Ovary (tissue), 10 donors: ENCODE measurements at places on chromosomes 3 and 15.

DNA sequence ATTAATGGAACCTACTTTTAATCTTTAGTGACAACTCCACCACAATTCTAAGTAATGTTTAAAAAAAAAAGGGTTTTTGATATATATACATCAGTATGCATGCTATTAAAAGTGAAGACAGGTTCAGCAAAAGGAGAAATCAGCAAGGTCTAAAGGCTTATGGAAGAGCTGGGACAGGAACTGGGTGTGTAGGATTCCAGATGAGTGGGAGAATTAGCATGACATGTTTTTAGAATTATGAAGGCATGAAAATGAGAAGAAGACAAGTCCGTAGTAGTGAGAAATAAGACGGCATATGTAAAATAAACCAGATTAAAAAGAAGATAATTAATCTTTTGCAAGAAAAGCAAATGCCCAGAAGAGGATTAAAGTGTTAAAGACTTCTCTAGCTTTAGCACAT, 52.0 kb downstream of the CBLB start:
- DNase-seq = no peak

- DNase-seq = no peak
Measured at GRCh38 chr3:120597445-120598049, 1.4 kb downstream of the NDUFB4 start.

GRCh38 chr3:129723558-129724324, 117.3 kb upstream of the PLXND1 start:
- peak; percentile 75 for DNase-seq

- DNase-seq = no peak
Measured at GRCh38 chr15:83410532-83410931, 36.6 kb upstream of the SH3GL3 start.

GRCh38 chr3:15973940-15974339, 176.2 kb upstream of the ANKRD28 start:
- no peak for DNase-seq

GRCh38 chr3:148208975-148209374, 488.7 kb upstream of the AGTR1 start:
- no peak for DNase-seq

GRCh38 chr15:89662893-89663626, 7.8 kb upstream of the KIF7 start:
- DNase-seq = peak; percentile 81

DNA sequence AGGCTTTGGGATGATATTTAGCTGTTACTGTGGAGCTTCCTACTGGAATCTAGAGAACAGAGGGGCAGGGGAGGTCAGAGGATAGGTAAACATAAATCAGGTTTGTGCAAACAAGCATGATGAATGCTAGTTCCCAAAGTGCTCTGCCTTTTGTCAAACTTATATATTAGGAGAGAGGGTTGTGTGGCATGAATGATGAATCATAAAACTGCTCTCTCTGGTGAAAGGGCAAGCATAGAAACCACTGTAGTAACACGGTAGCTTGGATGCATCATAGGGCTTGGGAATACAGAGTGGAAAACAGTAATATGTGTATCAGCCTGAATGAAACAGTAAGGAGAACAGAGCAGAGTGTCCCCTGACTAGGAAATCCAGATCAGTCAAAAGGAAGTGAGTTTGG, 486.7 kb downstream of the IL5RA start:
- no peak for DNase-seq

DNA sequence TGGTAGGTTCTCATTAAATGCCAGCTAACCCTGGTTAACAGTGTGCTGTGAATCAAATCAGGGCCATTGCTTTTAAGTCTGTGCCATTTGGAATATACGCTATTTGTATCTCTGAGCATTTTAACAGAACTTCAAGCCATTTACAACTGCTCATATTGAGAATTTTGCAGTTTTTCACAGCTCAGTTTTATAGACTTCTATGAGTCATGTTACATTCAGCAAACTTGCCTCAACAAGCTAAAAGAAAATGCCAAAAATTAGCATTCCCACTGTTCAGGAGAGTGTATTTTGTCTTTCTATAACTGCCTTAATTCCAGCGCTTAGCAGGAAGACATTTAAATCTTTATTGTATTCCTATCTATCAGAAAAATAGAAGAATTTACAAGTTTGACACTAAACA, 196.4 kb downstream of the GBE1 start:
- no peak for DNase-seq

- no peak for DNase-seq
Measured at GRCh38 chr3:190366133-190366532, 21.8 kb upstream of the CLDN16 start.

DNA sequence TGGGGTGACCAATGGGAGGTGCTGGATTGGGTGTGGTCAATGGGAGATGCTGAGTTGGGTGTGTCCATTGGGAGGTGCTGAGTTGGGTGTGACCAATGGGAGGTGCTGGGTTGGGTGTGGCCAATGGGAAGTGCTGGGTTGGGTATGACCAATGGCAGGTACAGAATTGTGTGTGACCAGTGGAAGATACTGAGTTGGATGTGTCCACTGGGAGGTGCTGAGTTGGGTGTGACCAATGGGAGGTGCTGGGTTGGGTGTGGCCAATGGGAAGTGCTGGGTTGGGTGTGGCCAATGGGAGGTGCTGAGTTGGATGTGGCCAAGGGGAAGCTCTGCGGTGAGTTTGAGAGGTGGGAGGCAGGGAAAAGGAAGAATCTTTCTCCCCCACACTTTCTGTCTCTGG, 250.0 kb upstream of the PROK2 start:
- no peak for DNase-seq

DNA sequence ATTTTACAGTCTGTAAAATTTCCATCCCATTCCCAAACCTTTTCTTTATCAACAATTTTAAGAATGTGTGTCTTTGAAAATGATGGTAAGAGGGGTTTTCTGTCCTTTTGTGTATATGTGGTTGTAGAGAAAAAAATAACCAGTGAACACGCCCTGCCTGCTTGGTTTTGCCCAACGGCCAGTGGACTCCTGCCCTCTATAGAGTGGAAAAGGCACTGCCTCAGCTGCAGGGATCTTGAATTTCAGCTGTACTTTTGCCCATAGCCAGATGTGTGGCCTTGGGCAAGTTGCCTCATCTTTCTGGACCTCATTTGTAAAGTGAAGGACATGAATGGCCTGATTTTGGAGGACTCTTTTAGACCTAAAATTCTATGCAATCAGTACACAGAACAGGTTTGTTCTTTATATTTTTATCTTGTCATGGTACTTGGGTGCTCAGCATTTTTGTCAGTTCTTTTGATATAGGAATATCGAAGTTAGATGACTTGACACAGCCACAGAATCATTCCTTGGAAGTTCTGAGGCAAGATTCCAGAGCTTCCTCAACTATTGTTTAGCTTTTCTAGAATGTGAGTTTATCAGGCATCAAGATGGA, 81.0 kb downstream of the CLDN11 start:
- peak; percentile 81 for DNase-seq

GRCh38 chr3:143885780-143886427, 37.6 kb upstream of the SLC9A9 start:
- DNase-seq = peak; percentile 21

GRCh38 chr15:61549727-61550126, 320.6 kb upstream of the RORA start:
- no peak for DNase-seq

GRCh38 chr15:29635513-29636098, 186.7 kb downstream of the TJP1 start:
- DNase-seq = no peak

DNA sequence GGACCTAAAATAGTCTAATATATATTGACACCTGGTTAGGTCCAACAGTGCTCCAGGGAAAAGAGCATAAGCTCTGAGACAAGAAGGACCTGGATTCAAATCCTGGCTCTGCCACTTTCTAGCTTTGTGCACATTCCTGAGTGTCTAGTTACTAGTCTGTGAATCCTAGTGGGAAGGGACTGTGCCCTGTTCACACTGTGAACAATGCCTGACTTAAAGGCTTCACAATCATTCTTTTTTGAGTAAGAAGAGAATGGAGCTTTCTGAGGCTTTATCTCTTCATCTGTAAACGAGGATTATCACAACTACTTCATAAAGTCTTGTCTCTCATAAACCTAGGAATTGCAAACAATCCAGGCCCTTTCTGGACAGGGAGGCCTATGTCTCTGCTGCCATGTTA, 235.9 kb downstream of the SOX2 start:
- no peak for DNase-seq

DNA sequence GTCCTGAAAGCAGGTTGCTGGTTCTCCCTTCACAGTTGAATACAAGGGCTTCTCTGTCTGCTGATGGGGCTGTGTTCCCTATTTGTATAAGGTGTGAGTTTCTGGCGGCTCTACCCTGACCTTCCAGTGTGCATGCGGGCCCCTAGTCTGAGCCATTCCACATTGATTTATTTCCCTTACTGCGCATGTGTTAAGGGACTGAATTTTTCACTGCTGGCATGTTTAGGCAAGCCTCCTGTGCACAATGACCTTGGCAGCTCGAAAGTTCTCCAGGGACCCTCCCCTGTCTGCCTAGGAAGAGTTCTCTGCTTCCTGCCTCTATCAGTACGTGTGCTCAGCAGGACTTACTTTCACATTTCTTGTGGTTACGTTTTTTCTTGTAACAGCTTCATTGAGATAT, 11.4 kb downstream of the TRAK1 start:
- DNase-seq = no peak

DNA sequence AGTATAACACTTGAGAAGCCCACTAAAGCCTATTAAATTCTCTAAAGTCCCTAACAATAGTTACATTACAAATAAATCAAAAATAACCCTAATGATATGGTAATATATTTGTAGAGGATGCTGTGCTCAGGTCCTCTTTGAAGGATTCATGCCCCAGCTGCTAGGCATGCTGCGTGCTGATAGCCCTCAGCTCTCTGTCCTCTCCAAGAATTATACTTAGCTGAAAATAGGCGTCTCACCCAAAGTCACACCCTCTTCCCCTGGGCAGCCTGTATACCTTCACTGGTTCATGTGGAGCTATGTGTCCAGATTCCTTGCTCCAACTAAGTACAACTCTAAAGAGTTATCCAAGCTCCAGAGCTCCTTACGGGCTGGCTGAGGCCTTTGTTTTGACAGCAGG, 312.5 kb upstream of the ZNF385D start:
- no peak for DNase-seq

GRCh38 chr3:119783255-119783654, 1.4 kb downstream of the NR1I2 start:
- no peak for DNase-seq

GRCh38 chr3:62942227-62942626, 67.0 kb upstream of the CADPS start:
- DNase-seq = no peak

GRCh38 chr3:165195241-165195639, 944 bp downstream of the SLITRK3 start:
- DNase-seq = no peak

GRCh38 chr3:37053337-37053736, 60.0 kb downstream of the MLH1 start:
- no peak for DNase-seq

DNA sequence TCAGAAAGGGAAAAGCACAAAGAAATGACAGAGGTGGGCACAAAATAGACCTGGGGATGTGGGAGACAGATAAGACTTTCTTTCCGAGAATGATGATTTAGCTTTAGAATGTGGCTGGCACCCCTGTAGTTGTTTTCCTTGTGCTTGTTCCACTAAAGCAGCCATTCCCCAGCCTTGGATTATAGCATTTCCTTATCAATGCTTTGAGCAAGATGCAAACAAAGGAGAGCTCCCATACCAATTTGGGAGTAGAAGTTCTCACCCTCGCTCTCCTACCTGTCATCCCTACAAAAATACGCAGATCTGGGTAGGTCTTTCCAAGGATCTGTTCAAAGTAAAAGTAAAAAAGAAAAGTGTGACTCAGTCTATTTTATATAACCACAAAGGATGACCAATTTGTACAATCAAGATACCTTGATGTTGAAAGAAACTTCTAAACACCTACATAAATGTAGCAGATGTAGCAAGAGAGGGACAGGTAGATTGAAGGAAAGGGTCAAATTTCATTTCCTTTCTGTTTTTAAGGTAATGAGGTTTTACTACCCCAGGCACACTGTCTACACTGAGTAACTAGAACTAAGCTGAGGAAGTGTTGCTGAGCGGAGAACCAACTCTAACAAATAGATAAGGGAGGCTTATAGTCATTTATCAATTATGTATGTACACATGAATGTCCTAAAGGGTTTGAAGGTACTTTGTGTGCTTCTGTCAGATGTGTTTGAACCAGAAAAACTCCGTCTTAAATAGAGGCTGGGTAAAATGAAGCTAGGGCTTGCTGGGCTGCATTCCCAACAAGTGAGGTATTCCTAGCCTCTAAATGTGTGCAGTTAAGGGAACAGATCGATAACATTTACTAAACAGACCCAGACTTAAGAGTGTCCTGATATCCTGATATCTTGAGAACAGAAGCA, 91.1 kb upstream of the LRRN1 start:
- no peak for DNase-seq

- no peak for DNase-seq
Measured at GRCh38 chr3:34889641-34890040, 749.7 kb upstream of the ARPP21 start.

GRCh38 chr15:87681104-87681503, 575.4 kb downstream of the NTRK3 start:
- DNase-seq = no peak

DNA sequence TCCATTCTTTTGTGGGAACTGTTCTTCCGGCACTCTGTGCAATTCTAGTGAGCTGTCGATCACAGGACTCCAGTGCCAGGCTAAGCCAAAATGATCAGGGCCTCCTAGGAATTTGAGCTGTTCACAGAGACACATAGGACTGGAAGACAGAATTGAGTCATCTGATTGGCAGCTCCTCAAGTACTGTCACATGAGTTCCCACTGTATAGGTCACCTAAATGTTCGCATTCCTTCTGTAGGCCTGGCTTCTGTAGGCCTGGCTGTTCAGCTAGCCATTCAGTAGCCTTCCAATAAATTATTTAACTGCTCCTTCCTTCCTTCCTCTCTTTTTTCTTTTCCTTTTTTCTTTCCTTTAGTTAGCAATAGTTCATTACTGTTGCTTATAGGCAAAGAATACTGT, 4.3 kb downstream of the PROS1 start:
- no peak for DNase-seq

DNA sequence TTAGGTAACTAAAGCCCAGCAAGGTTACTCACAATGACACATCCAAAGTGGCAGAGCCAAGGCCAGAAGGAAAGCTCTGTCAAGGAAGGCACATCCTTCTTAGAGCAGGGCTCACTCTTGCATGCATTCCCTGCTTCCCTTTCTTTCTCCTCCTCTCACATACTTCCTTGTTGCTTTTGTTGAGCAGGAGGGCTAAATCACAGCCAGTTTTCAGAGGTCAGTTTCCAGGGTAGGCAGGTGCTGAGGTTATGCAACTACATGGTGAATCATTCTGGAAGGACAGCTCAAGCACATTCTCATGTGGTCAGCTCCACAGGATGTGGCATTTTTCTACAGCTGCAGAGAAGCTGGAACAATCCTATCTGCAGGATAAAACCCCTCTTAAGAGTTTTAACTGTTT, 275.6 kb downstream of the ZNF621 start:
- no peak for DNase-seq

- DNase-seq = no peak
Measured at GRCh38 chr15:85607842-85608241, 186.9 kb downstream of the KLHL25 start.

GRCh38 chr15:57692709-57693108, 13.8 kb upstream of the POLR2M start:
- DNase-seq = no peak

GRCh38 chr15:77507911-77508310, 87.2 kb downstream of the HMG20A start:
- no peak for DNase-seq
